ENCODE measurements at places on chromosomes 2 and 18.

GRCh38 chr2:25301453-25302352 lies 40.0 kb downstream of the DNMT3A start:
- DNase-seq, result peak; percentile 37

DNA sequence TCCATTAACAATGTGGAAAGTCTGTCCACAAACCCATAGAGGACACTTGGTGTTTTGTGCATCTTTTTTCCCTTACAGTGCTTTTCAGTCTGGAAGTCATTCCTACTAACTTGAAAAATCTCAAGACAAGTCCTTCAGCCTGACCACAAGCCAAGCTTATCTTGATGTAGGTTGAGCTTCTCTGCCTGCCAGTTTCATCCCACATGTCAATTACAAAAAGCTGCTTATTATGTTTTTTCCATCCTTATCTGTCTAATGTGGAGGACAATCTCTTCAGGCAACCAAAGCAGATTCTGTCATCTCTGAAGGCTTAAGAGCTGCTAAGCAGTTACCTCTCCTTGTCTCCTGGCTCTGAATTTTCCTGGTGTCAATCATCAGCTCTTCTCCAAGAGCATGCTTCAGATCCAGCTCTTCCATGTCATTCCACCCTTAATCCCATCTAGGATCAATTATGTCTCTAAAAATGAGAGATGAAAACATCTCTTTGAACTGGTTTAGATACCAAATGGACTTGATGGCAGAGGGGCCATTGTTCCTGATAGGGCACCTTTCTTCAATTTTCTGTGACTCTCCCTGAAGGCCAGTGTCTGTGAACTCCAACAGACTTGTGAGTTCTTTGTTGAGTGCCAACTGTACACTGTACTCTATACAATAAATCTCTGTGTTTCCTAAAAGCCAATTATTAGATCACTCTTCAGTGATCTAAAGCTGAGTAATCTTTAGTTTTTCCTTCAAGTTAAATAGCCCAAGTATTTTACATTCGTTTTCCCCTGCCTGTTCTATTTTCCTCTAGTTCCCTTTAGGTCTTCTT lies 208.6 kb downstream of the RBM43 start:
- DNase-seq, result no peak

GRCh38 chr2:23409248-23409647 lies 24.3 kb downstream of the KLHL29 start:
- DNase-seq, result no peak

DNA sequence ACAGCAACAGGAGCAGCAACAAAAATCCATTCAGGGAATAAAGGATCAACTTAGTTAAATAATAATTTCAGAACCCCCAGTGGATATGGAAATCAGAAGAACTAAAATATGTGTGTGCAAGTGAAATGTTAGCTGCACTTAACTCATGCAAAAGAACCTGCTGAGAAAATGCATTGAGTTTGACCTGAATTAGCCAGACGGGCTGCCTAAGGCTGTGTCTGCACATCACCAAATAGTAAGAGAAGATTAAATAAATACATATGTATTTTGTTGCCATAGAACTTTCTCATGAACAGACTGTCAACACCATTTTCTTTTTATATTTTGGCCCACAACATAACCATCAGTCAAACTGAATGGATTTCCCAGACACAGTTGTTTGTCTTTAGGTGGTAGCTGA lies 262.0 kb upstream of the PIK3C3 start:
- DNase-seq, result no peak

GRCh38 chr2:85753525-85754312 lies at the start of gene ATOH8:
TSS of gene ATOH8 (plus strand) at chr2:85753991. CDS start at chr2:85754190, 199 bp downstream.
- DNase-seq, result no peak

DNA sequence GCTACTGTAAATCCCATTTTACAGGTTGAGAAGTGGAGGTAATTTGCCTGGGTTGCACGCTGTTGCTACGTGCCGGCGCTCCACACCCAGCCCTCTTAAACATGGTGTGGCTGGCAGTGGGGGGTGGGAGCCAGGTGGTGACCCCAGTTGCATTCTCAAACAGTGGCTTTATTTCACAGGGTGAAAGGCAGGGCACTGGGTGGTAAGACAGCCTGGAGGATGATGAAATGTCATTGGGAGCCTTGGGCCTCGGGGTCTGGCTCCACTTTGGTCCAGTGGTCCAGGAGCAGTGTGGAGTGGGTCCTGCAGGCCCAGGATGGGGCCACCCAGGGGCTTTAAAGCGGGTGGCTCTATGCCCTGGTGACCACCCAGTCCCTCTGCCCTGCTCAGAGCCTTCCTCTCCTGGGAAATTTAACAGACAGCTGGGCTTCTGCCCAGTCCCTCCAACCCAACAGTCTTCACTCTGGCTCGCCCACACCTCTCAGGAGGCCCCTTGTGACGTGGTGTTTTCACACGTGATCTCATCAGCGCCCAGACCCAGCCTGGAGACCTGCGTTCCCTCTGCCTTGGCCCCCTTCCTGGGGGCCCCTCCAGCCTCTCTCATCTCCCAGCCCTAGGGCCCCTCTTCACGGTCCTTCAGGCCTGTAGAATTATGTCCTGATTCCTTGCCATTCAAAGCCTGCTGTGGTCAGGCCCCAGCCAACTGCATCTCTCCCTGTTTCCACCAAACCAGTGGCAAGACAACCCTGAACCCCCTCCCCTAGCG lies 92.5 kb downstream of the INHBB start:
- no peak for DNase-seq

GRCh38 chr2:229971298-229971790 lies 49.0 kb downstream of the FBXO36 start:
- DNase-seq, result no peak

- DNase-seq, result no peak
Measured at GRCh38 chr2:159326569-159327255, 40.2 kb upstream of the WDSUB1 start.

- DNase-seq, result no peak
Measured at GRCh38 chr2:98665677-98666076, 57.3 kb downstream of the UNC50 start.

GRCh38 chr2:76478266-76479035 lies 767.7 kb upstream of the GCFC2 start:
- DNase-seq, result no peak

DNA sequence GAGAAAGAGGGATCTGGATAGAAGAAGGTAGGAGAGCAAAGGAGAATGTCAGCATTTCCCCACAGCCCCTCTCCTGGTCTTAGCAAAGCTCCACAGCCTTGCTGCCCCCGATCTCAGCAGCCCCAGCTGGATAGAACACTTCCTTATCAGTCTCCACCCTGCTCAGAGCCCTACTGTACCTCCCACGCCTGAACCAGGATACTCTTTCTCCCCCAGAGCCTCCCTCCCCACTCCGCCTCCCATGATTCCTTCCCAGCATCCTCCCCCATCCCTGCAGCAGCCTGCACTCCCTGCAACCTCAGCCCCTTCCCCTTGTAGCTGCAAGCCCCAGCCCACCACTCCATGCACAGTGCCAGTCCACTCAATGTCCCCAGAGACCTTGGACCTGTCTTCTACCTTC lies 25.8 kb downstream of the PLB1 start:
- DNase-seq, result no peak

All from stimulated activated CD8-positive, alpha-beta memory T cell treated with anti-CD3 and anti-CD28 coated beads, Interleukin-4, amount 100 ng/mL, for 4 hours (primary cell).